ENCODE measurements at places on chromosomes 3 and 15.

DNA sequence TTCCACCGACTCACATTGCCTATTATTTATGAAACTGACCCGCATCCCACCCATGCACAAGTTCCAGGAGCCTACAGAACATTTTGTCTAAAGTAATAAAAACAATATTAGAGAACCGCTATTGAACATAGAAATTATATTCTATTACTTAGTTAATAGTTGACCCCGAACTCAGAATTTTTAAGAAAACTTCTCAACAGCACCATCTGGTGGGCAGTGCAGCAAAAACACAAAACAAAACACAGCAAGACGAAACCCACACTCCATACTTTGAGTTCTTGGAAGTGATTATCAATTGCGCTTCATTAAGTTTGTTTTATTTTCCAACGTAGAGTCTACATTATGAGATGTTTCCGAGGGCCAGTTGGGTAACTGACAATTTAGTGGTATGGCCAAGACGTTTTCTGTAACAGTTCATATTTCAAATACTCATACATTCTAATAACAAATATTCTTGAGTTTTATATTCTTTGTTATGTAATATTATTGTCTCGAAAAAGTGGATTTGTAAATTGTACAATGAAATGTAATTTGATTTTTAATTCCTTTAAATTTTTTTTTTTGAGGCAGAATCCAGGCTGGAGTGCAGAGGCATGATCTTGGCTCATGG, 24.0 kb upstream of the C3orf70 start:
- peak; percentile 31 for DNase-seq

- no peak for DNase-seq
These were observed 33.7 kb downstream of the ZBTB11 start for GRCh38 chr3:101643009-101643844.

DNA sequence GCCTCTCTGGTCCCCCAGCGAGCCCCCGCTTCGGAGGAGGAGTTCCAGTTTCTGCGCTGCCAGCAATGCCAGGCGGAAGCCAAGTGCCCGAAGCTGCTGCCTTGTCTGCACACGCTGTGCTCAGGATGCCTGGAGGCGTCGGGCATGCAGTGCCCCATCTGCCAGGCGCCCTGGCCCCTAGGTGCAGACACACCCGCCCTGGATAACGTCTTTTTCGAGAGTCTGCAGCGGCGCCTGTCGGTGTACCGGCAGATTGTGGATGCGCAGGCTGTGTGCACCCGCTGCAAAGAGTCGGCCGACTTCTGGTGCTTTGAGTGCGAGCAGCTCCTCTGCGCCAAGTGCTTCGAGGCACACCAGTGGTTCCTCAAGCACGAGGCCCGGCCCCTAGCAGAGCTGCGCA, 3.5 kb downstream of the PML start:
- no peak for DNase-seq

DNA sequence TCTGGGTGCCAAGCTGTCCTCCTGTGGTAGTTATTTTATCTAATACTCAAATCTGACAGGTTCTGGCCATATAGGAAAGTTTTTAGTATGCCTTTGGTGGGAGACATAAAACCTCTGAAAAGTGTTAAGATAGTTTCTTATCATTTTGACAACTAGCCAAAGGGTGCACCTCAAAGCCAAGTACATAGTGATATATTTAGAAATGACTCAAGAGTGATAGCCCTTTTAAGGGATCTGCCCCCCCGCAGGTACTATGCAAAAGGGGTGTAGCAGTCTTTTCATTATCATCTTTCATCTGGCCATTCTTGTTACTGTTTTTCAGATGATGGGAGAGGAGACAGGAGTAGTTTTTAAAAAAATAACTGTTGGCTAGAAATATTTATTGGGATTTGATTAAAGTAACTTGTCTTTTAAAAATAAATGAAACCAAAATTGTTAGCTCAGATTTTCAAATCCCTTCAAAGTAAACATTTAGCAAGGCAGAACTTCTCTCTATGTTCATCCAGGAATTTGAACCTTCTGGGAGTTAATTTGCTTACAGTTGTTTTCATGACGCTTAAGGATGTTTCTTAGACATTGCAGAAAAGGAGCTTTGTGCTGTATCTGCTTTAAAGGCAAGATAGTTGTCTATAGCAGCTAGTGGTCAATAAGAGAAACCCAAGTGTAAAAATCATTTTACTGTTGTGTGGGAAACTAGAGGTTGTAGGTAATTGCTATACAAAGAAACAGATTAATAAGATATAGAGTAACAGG, 5.1 kb downstream of the PHLDB2 start:
- DNase-seq, result no peak

Data from right renal pelvis (tissue), 4 donors.